ENCODE measurements at places on chromosomes 3 and 15.

GRCh38 chr3:43019006-43019809 is 40.1 kb downstream of the GASK1A start:
- DNase-seq = no peak

DNA sequence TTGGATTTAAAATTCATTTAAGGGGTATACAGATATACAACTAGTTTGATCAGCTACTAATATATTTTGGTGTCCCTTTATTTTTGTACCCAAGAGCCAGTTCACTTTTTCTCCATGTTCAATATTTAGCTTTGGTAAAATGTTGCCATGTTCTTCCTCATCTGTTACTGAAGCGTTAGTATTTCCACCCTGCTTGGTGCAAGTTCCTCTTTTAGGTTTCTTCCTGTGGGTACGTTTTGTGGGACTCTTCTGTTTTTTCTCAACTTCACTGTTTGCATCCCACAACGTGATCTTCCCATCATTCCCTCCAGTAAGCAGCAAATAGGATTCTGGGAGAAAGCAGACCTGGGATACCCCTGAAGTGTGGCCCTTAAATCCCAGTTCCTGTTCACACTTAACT is 14.1 kb downstream of the WDR53 start:
- DNase-seq = no peak

DNA sequence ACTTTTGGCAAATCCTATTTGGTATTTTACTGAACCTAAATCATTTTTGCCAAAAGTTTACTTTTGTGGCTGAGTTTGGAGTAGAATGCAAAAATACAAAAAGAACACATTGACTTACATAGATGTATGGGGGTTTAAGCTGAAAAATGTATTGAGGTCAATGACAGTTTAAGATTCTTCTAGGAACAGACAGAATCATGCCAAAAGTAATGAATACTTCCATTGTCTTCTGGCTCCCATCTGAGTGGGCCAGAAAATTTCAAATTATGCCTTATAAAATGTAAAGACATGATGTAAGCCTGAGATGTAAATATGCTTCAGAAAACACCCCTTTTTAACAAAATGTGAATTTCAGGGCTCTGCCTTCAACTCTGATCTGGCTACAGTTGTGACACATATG is 375.1 kb upstream of the DPH6 start:
- no peak for DNase-seq

GRCh38 chr3:51434746-51435327 is 43.8 kb downstream of the RBM15B start:
- peak; percentile 15 for DNase-seq

- DNase-seq = no peak
Observed at GRCh38 chr3:102511168-102511567, 76.4 kb downstream of the ZPLD1 start.

DNA sequence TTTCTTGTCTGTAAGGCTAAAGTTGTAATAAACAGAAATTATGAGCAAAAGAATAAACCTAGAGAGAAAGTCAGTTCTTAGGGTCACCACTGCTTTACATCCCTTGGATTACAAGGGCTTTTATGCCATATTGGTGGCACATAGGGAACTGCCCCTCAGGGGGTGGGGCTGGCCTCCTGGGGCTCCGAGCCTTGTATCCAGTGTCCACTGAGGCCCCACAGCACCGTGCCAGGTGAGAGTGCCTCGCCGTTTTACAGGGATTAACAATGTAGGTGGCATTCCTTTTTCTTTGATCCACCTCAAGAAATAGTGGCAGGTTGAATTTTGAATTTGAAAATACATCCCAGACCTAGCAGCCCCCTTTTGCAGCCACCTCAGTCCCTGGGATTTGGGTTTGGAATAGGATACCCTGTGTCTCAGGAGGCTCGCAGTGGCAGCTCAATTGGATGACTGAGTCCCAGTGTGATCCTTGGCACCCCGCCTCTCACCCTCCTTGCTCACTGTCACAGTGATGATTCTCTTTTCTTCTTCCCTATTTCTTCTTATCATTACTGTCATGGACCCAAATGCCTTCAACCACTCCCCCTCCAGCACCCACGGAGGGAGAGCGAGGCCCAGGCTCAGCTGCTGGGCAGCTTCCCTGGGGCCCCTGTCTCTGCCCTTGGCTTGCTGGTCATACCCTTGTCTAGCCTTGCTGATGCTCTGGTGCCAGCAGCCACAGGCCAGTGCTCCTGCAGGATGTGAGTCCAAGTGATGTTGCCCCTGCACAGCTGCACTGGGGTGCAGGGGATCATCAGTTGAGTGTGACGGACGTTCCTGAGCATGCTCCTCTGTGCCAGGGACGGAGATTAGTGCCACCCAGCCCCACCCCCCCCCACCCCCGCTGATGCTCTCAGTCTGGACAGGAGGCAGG is 137.9 kb downstream of the DNAJB8 start:
- no peak for DNase-seq

DNA sequence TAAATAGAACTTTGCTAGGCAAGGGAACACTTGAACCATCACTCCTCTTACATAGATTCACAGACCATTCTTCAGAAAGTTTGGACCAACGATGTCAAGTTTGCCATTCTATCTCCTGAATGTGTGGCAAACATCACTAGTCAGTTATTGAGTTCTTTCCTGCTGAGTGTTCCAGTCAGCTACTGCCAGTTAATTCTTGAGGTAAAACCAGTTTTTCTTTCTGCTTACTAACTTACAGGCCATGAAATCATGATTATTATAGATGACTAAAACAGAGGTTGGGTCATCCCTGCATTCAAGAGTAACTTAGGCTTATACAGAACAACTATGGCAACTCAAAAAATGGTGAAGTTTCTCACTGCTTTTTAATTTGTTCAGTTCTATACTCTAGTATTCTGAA is 88.2 kb downstream of the AP4E1 start:
- DNase-seq = no peak

- DNase-seq = no peak
Observed at GRCh38 chr3:188707381-188708288, 464.1 kb upstream of the TPRG1 start.

GRCh38 chr3:63477494-63478129 is 174.9 kb upstream of the SNTN start:
- no peak for DNase-seq

- no peak for DNase-seq
Observed at GRCh38 chr15:90552162-90552928, 22.6 kb downstream of the CRTC3 start.

DNA sequence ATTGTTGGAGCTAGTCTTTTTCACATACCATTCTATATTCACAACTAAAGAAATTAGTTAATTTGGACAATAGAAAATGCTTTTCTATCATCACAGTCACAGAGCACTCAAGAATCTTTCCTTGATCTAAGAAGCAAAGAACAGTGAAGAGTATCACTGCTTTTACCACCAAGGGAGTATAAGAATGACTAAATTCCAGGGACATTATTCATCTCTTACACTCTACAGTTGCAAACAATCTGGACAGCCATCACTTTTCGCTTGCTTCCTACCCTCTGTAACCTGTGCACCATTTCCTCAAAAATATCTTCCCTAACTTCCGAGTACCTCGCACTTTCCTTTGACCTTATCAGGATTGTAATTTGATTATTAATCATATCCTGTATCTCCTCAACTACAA is 359.5 kb upstream of the TMCO5A start:
- DNase-seq = no peak

- no peak for DNase-seq
Observed at GRCh38 chr3:53700441-53700840, 145.8 kb downstream of the CHDH start.

DNA sequence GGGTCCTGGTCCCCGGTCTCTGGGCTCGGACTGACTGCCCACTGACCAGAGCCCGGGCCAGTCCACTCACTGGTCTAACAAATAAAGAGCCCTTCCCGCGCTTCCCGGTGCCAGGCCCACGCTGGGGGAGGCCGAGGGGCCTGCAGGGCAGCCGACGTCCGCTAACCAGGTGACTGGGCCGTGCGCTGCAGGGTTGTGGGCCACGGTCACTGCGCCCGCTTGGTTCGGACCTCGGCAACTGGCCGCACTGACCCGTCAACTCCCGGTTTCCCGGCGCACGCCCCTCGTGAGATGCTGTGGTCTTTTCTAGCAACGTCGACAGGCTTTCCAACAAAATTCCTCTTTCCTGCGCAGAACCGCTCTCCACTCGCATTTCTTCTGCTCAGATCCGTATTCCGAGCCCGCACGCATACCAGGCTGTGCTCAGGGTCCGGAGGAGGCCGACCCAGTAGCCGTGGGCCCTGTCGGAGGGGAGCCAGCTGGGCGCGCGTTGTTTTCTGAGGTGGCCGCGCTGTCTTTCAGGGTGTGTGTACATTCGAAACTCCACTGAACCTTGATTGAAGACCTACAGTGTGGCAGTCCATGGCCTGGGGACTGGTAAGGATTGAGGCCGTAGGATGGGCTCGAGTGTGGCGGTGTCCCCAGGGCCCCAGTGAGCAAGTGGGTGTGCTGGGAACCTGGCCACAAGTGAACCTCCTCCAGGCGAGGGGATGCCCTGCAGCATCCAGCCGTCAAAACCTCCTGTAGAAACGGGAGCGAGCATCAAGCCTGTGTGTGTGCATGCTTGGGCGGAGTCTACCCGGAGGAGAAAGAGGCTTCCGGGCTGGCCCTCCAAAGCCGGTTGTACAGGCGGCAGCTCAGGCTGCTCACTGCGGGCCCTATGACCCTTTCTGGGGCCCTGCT is 875 bp upstream of the NT5DC2 start:
- no peak for DNase-seq

DNA sequence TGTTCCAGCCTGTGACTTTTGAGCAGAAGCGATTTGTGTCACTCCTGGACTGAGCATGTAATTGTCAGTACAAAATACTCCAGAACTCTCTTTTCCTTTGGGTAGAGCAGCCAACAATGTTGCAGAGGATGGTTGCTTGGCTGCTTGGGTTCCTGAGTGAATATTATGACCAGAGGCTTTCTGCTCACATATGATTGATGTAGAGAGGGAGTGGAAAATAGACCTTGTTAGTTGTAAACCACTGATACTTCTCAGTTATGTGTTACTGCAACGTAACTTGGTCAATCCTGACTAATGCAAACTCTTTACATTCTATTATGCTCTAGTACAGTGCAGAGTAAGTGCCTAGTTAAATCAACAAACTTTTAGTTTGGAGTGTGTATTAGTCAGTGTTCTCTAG is 322.6 kb upstream of the KCNH8 start:
- no peak for DNase-seq

DNA sequence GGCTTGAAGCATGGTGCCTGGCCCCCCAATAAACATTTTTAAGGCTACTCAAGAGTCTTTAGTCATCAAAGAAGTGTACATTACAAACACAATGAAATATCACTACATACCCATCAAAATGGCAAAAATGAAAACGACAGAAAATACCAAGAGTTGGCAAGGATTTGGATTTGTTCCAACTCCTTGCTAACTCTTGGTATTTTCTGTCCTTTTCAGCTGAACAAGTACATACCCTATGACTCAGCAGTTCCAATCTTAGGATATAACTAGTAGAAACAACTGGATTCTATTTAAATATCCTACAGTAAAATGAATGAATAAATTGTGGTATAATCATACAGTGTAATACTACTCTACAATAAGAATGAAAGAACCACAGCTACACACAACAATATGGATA is 25.1 kb upstream of the GABPB1 start:
- no peak for DNase-seq

DNA sequence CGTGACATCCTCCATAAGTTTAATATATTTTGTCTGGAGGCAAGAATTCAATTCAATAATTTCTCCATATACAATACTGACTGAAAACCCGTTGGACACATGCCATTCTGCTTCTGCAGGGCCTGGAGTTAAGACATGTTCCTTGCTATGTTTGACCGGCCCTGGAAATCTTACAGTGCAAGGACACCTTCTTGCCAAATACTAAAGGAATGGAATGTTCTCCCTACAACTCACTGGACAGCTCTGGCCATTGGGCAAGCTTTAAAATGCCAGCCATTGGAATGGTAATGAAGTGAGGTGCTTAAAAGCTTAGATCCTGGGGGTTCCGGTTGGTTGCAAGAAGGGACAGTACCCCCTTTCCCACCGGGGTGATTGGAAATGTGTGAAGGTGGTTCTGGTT is 329.8 kb upstream of the PROK2 start:
- DNase-seq = no peak
